ENCODE measurements at places on chromosomes 1 and 21.

GRCh38 chr1:81775510-81775909, 25.2 kb upstream of the ADGRL2 start:
- DNase-seq = no peak

DNA sequence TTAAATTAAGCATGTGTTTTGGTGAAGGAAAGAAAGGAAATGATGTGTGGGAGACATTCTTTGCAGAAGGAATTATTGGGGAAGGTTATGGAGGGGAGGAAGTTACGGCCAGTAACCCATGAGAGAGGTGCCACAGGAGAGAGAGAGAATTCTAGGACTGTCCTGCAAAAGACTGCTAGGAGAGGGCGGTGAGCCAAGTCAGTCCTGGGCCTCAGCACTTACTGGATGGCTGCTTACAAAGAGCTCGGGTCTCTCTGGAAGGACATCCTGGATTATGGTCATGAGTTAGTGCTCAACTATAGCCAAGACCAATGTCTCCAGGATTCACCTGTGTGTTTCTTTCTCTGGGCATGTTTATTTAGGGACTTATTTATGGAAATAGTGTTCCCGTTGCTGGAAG, 74.4 kb upstream of the HSD17B7 start:
- DNase-seq = no peak

GRCh38 chr1:185486346-185486745, 169.3 kb upstream of the IVNS1ABP start:
- no peak for DNase-seq

GRCh38 chr1:228207381-228207810, 448 bp upstream of the OBSCN start:
- no peak for DNase-seq

Data from fibroblast of skin of back (primary cell).